CD8-positive, alpha-beta memory T cell (primary cell): ENCODE measurements at places on chromosomes 13 and 19.
A peak's percentile ranks its signal among the peaks of the same experiment; 100 is the strongest.

DNA sequence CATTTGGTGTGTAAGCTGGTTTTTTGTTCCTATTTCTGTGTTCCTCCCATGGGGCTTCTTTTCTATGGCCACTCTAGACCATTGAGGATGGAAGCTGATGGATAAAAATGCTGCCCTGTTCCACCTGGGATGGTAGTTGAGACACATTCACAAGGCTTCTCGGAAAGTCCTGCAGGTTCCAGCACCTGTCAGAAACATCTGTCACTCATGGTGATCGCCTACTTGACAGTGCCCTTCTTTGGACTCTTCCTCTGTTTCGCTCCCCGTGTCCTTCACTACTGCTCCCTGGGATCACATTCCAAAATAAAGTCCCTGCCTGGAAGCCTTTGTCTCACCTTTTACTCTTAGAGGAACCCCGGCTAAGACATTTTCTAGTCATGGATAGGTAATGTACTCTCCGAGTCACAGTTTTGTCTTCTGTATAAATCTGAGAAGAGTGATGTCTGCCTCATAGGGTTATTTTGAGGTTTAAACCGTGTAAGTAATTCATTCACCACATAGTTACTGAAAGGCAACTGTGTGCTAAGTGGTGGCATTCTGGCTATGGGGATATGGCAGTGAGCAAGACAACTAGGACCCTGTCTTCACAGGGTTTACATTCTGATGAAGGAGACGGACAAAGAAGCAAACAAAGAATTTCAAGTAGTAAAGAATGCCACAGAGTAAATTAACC is 21.0 kb downstream of the UBAC2 start:
- DNase-seq, result no peak
- H3K36me3 ChIP-seq, result no peaks in the 10 kb centered on the region
- no peak overlapping the region for H3K27ac ChIP-seq
- H3K27me3 ChIP-seq, result no peaks in the 10 kb centered on the region
- H3K4me1 ChIP-seq, result peaks cover 96% of the 10 kb centered on the region

DNA sequence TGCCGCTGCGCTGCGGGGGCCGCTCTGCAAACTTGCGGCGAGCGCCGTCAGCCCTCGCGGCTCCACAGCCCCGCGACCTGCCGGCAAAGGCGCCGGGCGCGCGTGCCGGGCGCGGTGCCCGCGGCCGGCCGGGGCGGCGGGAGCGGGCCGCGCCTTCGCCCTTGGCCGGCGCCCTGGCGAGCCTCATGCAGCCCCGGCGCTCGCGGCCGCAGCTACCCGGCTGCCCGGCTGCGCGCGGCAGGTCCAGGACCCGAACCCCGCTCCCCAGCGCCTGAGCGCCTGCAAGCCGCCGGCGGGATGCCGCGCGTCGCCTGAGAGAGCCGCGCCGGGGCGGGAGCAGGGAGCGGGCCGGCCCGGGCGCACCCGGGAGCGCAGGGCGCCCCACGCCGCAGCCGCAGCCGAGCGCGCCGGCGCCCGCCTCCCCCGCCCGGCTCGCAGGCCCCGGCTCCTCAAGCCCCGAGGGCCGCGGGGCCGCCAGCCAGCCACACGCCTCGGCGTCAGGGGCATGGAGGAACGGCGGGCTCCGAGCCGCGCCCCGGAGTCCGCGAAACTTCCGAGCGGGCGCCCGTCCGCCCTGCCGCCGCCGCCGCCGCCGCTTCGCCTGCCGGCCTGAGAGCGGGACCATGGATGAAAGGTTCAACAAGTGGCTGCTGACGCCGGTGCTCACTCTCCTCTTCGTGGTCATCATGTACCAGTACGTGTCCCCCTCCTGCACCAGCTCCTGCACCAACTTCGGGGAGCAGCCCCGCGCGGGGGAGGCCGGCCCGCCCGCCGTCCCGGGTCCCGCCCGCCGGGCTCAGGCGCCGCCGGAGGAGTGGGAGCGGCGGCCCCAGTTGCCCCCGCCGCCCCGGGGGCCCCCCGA is 564 bp downstream of the HS6ST3 start:
- no peak for DNase-seq
- H3K4me1 ChIP-seq, result no peaks in the 10 kb centered on the region
- H3K4me3 ChIP-seq, result no peak overlapping the region
- no peaks in the 10 kb centered on the region for H3K36me3 ChIP-seq
- no peaks in the 10 kb centered on the region for H3K27me3 ChIP-seq

DNA sequence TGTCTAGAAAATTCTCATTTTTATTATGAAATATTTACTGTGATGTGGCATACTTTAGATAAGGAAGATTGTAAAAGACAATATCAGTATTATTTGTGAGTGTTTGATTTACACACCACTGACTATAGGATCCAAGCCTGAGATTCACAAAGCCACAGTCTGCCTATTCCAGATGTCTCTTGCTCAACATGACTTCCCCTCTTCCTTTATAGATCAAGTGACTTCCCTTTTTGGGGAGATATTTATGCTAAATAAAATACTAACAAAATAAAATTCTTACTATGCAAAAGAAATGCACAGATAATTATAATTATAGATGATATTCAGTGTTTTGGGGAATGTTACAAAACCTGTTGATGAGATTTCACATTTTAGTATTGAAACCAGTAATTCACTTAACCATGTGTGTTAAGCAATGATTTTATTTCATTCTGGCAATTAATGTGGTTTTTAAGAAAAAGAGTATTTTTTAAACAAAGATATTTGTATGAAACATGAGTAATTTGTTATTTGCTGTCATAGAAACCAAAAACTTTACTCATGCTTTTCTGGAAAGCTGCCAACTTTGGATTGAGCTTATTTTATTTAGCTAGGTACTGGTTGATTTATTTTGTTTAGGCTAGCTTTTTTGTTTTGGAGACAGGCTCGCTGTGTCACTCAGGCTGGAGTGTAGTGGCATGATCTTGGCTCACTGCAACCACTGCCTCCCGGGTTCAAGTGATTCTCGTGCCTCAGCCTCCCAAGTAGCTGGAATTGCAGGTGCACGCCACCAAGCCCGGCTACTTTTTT is 13.7 kb upstream of the GPR183 start:
- H3K27ac ChIP-seq, result no peak overlapping the region
- H3K36me3 ChIP-seq, result peaks cover 3% of the 10 kb centered on the region
- H3K4me3 ChIP-seq, result no peak overlapping the region
- H3K4me1 ChIP-seq, result peaks cover 84% of the 10 kb centered on the region
- peak; percentile 61 for DNase-seq

GRCh38 chr13:102567857-102568256 is 28.9 kb upstream of the TPP2 start:
- no peaks in the 10 kb centered on the region for H3K36me3 ChIP-seq
- DNase-seq, result no peak
- H3K4me1 ChIP-seq, result no peaks in the 10 kb centered on the region
- peaks cover 5% of the 10 kb centered on the region for H3K27me3 ChIP-seq
- no peak overlapping the region for H3K27ac ChIP-seq
- H3K4me3 ChIP-seq, result no peak overlapping the region

GRCh38 chr13:110161112-110161882 is 145.7 kb downstream of the COL4A1 start:
- H3K4me3 ChIP-seq, result no peak overlapping the region
- no peaks in the 10 kb centered on the region for H3K27me3 ChIP-seq
- H3K36me3 ChIP-seq, result no peaks in the 10 kb centered on the region
- H3K4me1 ChIP-seq, result no peaks in the 10 kb centered on the region
- DNase-seq, result no peak

- no peaks in the 10 kb centered on the region for H3K36me3 ChIP-seq
- no peak overlapping the region for H3K27ac ChIP-seq
- no peaks in the 10 kb centered on the region for H3K4me1 ChIP-seq
- DNase-seq, result no peak
Measured at GRCh38 chr13:31032528-31033113, 100.2 kb downstream of the TEX26 start.

GRCh38 chr13:19185865-19186645 is 4.4 kb upstream of the TUBA3C start:
- H3K27me3 ChIP-seq, result no peaks in the 10 kb centered on the region
- no peak overlapping the region for H3K27ac ChIP-seq
- no peaks in the 10 kb centered on the region for H3K4me1 ChIP-seq

- H3K4me1 ChIP-seq, result peaks cover 12% of the 10 kb centered on the region
- H3K27ac ChIP-seq, result no peak overlapping the region
- no peaks in the 10 kb centered on the region for H3K27me3 ChIP-seq
- no peaks in the 10 kb centered on the region for H3K36me3 ChIP-seq
- no peak for DNase-seq
Measured at GRCh38 chr19:35246466-35247092, 2.2 kb upstream of the LSR start.

GRCh38 chr13:100951016-100951415 is 276.4 kb upstream of the TMTC4 start:
- DNase-seq, result no peak
- no peaks in the 10 kb centered on the region for H3K36me3 ChIP-seq

DNA sequence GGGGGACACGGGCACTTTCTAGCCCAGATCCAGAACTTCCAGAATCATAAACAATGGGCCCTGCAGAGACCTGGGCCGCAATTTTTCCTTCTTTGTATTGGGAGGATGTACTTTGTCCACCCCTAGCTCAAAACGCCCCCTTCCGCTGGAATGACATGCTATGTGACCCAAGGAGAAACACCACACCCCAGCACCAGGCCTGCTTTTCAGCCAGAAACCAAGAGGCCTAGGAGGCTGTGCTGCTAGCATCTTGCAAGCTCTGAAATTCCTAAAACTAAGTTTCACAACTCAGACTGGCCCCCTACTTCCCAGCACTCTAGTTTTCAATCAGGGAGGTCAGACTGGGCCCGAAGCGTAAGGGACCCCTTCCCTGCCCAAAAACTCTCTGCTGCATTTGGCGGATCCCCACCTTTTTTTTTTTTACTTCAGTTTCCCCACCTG is 538 bp downstream of the LSM4 start:
- H3K4me1 ChIP-seq, result peaks cover 60% of the 10 kb centered on the region
- H3K27ac ChIP-seq, result peak overlapping the region; percentile 91

- H3K27ac ChIP-seq, result no peak overlapping the region
- no peak overlapping the region for H3K4me3 ChIP-seq
- no peaks in the 10 kb centered on the region for H3K36me3 ChIP-seq
- H3K4me1 ChIP-seq, result no peaks in the 10 kb centered on the region
- no peak for DNase-seq
Measured at GRCh38 chr13:72071713-72072112, 204.7 kb upstream of the DACH1 start.

DNA sequence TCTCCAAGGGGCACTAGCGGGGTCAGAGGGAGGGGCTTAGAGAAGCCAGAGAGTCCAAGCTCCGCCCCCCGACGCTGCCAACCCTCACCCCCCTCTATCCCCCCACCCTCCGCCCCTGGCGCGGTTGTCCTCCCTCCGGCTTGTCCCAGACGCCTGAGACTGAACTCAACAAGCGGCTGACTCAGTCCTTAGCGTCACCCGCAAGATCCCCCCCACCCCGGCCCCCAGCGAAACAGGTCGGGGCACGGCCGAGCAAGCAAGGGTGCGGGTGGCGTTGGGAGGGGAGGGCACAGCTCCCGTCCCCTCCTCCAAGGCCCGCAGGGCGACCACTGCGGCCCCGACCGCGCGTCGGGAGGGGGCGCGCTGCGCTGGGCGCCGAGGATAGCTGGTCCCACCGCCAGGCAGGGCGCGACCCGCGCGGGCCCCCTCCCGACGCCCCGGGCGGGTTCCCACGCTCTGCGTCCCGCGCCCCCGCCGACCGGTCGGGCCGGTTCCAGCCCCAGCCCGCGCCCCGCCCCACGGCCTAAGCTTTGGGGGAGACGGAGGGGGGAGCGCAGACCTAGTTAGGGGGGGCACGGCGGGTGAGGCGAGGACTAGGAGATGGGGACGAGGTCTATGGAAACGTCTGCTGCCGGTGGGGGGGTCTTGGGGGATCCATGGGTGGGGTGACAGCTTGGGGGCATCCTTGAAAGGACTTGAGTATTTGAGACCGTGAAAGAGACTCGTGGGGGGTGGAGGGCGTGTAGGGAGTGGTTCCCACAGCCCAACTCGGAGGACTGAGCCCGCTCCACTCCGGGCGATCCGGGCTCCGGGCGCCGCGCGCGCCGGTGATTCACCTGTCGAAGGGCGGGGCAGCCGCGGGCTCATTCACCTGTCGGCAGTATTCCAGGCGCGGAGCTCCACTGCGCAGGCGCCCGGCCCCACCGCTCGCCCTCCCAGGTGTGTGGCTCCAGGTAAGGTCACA is 5.1 kb downstream of the NOTCH3 start:
- no peaks in the 10 kb centered on the region for H3K4me1 ChIP-seq
- H3K27ac ChIP-seq, result no peak overlapping the region
- H3K36me3 ChIP-seq, result no peaks in the 10 kb centered on the region
- H3K27me3 ChIP-seq, result peaks cover 34% of the 10 kb centered on the region
- no peak for DNase-seq

DNA sequence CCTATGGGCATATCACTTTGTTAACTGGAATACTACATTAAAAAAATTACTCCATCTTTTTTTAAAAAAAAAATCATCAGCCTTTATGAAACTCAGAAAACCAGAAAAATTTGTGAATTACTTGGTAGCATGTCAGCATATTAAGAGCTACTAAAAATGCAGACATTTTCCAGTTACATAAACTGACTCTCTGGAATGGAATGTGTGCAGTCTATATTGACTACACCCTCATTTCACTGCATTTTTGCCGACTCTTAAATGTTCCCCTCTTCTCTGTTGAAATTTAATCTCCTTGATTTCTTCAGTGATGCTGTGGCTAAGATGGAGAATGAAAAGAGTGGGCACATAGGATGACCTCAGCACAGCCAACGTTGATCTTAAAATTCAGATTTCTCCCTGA is 393.8 kb downstream of the ITGBL1 start:
- no peak overlapping the region for H3K4me3 ChIP-seq
- no peaks in the 10 kb centered on the region for H3K36me3 ChIP-seq
- no peak overlapping the region for H3K27ac ChIP-seq
- no peaks in the 10 kb centered on the region for H3K27me3 ChIP-seq
- no peaks in the 10 kb centered on the region for H3K4me1 ChIP-seq
- no peak for DNase-seq

- H3K27ac ChIP-seq, result no peak overlapping the region
- peaks cover 4% of the 10 kb centered on the region for H3K27me3 ChIP-seq
- H3K36me3 ChIP-seq, result no peaks in the 10 kb centered on the region
- no peak for DNase-seq
- H3K4me1 ChIP-seq, result peaks cover 16% of the 10 kb centered on the region
- no peak overlapping the region for H3K4me3 ChIP-seq
Measured at GRCh38 chr19:13057147-13057572, 45.5 kb downstream of the LYL1 start.

DNA sequence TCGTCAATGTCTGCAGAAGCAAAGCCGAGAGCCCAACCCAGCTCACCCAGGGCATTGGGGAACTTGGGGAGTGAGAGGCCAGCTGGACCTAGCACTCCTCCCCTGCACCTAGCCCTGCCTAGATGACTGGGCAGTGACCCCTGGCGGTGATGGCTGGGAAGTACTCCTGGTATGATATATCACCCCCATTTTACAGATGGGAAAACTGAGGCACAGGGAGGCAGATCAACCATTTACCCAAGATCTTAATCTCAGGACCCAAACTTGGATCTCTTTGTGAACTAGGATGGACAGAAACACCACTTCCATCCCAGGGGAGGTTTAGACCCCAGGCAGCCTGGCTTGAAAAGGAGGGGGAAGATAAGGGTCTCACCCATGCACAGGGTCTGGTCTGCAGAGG is 43.5 kb downstream of the CCL25 start:
- H3K27me3 ChIP-seq, result no peaks in the 10 kb centered on the region
- H3K4me3 ChIP-seq, result peak overlapping the region; percentile 19
- H3K36me3 ChIP-seq, result no peaks in the 10 kb centered on the region
- no peak overlapping the region for H3K27ac ChIP-seq
- H3K4me1 ChIP-seq, result no peaks in the 10 kb centered on the region
- no peak for DNase-seq

GRCh38 chr13:66640231-66640630 is 589.9 kb downstream of the PCDH9 start:
- H3K27me3 ChIP-seq, result no peaks in the 10 kb centered on the region
- H3K36me3 ChIP-seq, result no peaks in the 10 kb centered on the region
- no peaks in the 10 kb centered on the region for H3K4me1 ChIP-seq
- no peak overlapping the region for H3K4me3 ChIP-seq
